Fibroblast of skin of scalp (primary cell): ENCODE measurements at places on chromosomes 7 and 10.

DNA sequence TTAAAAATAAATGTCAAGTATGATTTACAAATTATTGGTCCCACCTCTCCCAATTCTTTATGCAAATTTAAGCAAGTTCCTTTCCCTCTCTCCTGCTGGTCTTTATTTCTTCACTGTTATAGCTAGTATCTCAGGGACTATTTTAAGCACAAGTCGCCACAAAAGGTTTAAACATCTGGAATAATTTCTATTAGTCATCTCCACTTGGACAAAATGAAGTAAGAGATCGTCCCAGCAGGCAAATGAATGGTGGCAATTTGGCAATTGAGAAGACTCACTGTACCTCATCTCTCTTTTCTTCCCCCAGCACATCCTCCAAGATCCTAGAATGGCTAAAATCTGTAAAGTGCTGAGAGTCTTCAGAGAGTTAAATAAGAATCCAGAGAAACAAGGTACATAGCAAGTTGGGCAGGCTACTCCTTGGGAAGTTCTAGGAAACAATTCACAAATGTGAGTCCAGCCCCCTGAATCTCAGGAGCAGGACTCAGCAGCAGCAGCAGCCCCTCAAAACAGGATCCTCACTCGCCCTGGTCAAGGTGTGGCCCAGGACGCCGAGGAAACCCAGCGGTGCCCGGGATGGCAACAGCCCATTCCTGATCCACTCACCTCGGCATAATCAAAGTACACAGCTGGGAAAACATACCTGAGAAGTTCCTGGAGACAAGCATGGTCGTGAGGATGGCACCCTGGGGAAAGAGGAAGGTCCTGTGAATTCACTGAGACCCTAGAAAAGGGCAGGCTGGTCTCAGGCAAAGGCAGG lies 30.3 kb upstream of the NDST2 start:
- no peak for DNase-seq

DNA sequence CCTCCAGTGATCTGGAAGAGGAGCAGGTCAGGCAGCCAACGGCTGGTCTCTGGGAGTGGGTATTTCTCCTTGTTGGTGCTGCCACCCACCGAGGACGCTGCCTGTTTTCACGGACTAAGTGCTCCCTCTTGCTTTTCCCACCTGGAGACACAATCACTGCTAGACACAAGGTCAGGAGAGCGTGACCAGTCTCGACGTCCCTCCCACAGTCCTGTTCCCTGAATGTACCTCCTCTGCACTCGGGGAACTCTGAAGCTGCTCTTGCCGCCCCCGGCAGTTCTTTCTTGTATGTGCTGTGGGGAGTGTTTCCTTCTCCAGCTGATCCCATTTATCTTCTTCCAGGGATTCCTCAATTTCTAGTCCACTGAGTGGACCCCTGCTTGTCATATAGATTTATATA lies 89.4 kb downstream of the CYTH3 start:
- DNase-seq, result no peak

DNA sequence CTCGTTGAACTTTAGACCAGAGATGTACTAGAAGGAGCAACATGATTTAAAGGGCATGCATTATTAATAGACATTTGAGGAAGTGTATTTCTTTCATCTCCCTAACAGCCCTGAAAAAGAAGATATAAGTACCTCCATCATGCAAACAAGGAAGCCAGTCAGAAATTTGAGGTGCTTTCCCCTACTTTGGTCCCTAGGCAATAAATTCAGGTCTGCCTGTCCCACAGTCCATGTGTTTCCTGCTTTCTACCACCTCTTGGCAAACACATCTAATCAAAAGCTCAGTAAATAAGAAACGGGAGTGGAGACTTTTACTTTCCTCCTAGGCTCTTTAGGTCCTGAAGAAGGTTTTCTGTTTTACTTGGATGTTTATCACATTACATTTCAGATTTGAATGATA lies 5.2 kb upstream of the SEMA3C start:
- DNase-seq, result no peak

DNA sequence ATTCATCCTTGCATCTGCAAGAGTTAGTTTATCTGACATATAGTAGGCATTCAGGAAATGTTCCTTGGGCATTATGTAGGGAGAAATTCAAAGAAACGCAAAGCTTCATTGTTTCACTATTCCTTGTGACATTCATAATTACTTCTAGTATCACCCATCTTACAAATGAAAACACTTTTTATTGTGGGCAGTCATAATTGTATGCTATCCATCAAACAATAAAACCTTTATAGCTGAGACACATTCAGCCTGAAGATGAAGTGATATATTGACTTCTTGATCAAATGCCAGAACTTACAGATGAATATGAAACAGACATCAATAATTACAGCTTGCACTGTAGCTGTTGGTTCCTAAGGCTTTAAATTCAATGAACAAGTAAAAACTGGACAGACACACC lies 36.4 kb downstream of the FAM204A start:
- no peak for DNase-seq

DNA sequence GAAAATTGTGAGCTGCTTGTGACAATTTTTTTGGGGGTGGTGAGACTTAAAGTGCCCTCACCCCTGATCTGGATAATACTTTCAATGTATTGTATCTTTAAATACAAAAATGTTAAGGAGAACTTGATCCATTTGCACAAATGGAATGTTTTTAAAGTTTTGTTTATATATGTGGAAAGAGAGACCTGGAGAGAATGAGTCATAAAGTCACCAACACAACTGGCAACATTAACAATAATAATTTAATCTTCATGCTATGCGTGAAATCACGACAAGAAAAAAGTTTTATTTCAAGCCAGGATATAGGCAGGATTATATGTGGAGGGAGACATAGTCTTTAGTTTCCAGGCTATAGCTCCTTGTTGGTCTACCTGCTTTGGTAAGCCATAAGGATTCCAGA lies 537.5 kb downstream of the GPAM start:
- DNase-seq, result peak; percentile 5

- DNase-seq, result no peak
These were observed 16.3 kb downstream of the AKR1B1 start for GRCh38 chr7:134442441-134443220.

DNA sequence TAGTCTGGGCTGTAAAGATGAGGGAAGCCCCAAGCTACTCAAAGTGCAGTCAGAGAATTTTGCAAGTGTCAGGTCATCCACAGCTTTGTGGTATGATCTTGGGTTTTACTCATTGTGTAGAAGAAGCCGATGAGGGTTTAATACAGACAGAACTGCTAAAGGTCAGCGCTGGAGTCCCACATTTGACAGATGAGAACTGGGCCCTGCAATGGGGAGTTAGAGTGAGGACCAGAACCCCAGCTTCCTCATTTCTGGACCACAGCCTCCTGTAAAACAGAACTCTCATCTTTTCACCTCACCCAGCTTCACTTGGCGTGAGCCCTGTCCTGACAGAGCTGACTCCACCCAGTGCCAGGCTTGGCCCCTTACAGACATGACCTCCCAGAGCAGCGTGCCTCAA lies 20.1 kb downstream of the LRRC20 start:
- DNase-seq, result no peak

GRCh38 chr10:80152820-80153219 lies 20.3 kb downstream of the PLAC9 start:
- DNase-seq, result no peak

DNA sequence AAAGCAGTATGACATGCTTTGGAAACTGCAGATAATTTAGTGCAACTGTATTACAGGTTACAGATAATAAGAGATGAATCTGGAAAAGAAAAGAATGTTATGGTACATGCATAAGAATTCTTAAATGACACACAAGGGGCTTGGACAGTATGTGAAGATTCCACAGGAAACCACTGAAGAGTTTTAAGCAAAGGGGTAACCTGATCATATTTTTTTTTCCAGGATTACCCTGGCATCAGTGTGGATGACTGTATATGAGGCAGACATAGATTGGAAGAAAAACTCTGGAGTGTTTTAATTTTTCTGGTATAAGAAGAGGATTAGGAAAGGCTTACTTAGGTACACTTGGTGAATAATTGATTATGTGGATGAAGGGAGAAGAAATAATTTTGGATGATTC lies 8.1 kb downstream of the TFPI2 start:
- peak; percentile 16 for DNase-seq
